Uterus (tissue), 4 donors: ENCODE measurements at places on chromosomes 2 and 18. TPM values are rescaled to one million over a fixed set of nuclear protein-coding genes. Genes with fewer than 3 reads are reported as not detected.

CRYGD gene
- not detected for total RNA-seq

- no peak for DNase-seq
Observed at GRCh38 chr2:55165626-55166025, 66.5 kb downstream of the CLHC1 start.

UGT1A4 gene
- not detected for total RNA-seq

COBLL1 gene
- total RNA-seq = 26.3 TPM

DNA sequence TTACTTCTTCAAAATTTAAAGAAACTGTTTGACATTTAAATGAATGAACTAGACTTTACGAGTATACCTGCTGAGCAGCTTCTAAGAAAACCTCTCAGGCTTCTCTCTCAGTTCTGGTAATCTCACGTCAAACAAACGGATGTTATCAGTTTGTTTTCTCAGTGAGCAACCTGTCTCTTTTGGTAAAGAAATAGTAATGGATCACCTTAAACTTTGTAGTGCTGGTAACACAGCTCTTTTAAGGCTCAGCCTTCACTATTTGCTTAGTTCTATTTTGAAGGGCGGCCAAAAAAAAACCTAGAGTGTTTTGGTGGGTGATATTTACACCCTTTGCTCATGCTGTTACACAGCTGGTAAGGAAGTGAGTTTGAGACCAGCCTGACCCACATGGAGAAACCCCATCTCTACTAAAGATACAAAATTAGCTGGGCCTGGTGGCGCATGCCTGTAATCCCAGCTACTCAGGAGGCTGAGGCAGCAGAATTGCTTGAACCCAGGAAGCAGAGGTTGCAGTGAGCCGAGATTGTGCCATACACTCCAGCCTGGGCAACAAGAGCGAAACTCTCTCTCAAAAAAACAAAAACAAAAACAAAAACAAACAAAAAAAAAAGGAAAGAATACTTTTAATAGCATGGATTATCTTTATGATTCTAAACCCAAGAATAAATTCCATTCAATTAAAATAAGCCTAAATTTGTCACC lies 15.9 kb downstream of the FN1 start:
- DNase-seq = no peak

DNA sequence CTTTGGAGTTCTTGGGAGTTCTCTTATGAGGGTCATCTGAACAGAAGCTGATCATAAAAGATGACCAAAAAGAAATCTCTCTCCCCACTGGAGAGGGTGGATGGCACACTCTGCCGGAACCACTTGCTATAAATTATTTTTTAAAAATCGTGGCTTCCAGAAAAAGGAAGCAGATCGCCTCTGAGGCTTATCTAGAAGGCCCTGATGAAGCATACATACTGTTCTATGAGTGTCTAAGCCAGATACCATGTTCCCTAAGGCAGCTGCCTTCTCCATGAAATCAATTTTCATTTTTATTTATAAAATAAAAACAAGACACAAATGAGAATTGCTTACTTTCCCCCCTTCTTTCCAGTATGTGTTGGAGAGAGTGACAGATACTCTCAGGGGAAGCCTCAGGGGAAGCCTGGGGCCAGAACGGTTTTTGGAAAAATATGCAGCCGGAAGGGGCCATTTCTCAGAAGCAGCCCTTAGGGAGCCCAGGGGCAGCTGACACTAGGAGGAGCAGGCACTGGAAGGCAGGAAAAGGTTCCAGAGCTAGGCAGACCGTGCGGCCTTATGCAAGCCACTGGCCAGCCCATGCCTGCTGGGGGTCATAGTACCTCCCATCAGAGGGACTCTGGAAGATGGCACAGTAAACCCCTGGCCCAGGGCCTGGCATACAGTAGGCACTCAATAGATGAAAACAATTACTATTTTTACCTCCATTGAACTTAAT lies 130.6 kb downstream of the CABLES1 start:
- DNase-seq = no peak

BOK gene
- total RNA-seq = 31.2 TPM

EFHD1 gene
- 25.9 TPM for total RNA-seq

GRCh38 chr18:70200286-70200685 lies 5.2 kb downstream of the RTTN start:
- no peak for DNase-seq
